ENCODE measurements at places on chromosomes 4 and X.

GRCh38 chr4:104138116-104138515, 356.6 kb downstream of the CXXC4 start:
- no peak for DNase-seq

GRCh38 chr4:121168446-121169281, 4.5 kb upstream of the TNIP3 start:
- peak; percentile 7 for DNase-seq

DNA sequence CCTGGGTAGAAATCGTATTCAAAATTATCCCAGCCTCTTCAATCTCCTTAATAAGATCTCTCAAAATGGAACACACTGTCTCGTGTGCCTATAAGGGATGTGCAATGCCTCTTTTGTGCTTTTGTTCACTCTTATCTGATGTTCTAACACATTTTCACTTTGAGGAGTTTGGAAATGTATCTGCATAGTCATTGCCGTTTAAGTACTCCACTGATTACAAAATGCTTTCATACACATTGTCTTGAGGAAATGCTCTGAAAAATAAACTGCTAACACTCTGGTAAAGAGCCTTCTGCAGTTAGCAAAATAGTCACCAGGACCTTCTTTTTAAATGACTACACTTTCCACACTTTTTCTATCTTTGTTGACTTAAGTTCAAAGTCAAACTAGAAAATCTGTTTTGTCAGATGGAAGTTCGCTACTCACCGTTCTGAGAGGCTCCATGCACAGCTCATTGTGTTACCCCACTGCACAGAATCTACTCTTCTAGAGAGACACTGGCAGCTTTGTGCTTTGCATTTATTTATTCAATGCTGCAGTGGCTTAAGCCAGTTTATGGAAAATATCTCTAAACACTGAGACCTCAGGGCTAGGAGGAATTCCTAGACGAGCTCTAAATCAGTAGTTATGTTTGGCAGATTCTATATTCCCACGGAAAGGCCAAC, 159.0 kb downstream of the CHIC2 start:
- no peak for DNase-seq

DNA sequence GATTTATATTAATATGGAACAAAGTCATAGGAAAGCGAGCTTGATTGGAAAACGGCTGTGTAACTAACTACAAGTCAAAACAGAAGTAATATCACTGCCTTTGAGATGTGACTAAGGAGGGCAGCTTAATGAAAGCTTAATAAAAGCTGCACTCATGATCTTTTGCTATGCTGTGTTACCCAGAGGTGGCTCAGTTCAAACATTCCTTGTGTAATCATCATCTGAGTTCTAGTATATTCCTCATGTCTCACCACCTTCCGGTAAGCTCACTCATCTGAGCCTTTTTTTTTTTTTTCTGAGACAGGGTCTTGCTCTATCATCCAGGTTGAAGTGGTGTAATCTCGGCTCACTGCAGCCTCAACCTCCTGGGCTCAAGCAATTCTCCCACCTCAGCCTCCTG, 5.0 kb downstream of the GRPEL1 start:
- no peak for DNase-seq

GRCh38 chr4:168794881-168795280, 215.2 kb downstream of the CBR4 start:
- no peak for DNase-seq

DNA sequence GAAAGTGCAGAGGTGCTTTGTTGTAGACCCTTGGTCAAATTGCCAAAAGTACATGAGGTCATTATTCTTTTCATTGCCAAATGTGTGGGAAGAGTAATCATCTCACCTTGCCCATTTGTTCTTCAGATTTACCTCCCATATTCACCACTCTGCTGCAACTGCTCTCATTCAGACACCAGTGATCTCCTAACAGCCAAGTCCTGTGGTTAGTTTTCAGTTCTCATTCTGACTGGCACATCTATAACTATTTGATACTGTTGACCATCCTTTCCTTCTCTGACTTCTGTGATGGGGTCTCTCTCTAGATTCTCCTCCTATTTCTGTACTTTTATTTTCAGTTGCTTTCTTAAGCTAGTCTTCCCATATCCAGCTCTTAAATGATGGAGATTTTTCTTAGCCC, 39.8 kb downstream of the GRIA3 start:
- no peak for DNase-seq

DNA sequence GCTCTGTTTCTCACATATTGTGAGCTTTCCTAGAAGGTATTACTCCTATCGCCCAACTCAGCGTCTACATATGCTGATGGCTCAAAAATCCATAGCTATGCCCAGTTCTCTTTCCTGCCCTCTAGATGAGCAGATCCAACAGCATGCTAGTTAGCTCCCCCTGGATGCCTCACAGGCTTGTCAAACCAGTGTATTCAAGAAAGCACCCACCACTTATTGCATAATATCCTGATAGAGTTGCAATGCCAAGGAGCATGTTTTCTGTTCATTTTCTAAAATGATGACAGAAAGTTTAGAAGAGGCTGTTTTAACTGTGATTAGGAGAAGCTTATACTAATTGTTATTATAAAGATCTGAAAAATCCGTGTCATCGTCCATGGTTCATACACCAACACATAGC, 1.9 kb upstream of the PACRGL start:
- DNase-seq = no peak

GRCh38 chr4:9944431-9945425, 76.6 kb downstream of the SLC2A9 start:
- DNase-seq = no peak

- DNase-seq = no peak
These were observed 10.3 kb upstream of the ATP10D start for GRCh38 chr4:47474799-47475198.

All from C1 segment of cervical spinal cord (tissue), 14 donors.